ENCODE measurements at places on chromosomes 7 and 10.

DNA sequence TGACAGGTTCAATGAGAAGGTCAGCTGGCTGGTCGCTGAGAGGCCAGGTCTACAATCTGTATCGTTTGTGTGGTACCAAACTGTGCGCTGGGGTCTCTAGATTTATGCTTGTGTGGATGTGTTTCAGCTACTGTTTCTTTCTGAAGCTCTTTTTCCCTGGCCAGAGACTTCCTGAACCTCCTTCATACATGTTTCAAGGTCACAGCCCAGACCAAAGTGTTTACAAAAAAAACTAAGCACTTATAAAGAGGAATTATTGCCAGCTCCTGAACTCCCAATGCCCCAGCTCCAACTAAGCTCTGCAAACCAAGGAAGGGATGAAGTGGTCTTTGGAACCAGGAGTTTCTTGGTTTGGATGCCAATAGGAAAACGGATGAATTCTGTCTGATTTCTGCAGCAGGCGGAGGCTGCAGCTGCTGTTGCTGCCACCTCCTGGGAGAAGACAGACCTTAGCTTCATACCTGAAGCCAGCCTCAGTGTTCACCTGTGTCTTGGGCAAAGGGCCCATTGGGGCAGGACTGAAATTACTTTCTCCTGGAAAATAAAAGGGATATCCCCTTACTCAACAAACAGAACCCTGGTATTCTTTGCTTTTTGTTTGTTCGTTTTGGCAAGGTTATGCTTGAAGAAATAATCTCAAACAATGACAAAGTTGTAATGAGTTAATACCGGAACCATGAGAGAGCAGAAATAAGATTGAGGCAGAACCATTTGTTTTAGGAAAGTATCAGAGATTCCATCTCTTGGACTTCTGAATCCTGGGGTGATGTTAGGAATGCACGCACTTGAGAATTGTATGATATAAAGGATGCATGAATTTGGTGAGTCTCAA, 24.6 kb upstream of the MKLN1 start:
- DNase-seq = peak; percentile 32

GRCh38 chr10:102633848-102634247, 10.4 kb upstream of the TRIM8 start:
- no peak for DNase-seq

DNA sequence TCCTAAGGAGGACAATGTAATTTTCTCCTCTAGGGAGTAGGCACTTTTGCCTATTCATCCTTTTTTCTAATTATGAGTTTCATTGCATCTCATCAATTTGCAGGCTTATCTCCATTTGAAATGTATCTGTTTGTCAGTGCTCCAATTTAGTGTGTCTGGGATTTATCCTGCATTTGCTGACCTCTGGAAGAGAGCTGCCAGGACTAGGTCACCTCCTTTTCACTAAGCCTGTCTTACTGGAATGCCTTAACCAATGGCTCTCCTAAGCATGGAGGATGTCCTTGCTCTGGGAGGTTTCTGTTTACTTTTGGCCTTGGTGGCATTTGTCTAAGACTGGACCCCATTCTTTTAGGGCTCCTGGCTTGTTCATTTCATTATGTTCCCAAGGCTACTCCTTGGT, 261.5 kb downstream of the NEBL start:
- DNase-seq = no peak

DNA sequence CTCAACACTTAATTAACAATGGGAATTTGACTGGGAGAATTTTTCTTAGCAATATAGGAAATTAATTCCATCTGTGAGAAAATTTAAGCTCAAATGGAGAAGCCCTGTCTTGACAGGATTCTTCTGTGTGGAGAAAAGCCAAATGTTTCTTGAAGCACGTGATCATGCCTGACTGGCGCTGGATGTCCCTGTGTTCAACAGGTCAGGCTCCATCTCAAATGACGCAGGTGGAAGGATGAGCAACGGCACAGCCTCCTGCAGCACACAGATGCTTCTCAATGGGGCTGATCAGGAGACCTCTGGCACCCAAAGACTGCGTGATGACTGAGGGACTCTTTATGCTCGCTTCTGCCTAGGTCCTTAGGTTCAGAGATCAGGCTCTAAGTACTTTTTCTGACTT, 143.8 kb downstream of the RSU1 start:
- no peak for DNase-seq

DNA sequence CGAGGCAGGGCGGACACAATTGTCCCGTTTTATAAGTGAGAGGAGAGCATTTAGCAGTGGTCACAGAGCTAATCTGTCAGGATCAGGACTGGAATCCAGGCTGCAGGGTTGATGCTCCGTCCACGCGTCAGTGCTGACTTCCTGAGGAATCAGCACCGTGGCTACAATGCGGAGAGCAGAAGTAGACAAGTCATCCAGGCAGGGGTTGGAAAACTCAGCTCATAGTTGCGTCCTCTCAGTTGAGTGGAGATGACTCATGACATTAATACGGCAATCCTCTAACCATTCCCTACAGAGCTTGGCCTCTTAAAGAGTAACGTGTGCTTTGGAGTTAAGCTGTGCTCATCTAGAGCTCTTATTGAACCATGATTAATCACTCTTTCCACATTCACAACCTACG, 17.1 kb upstream of the HTR5A start:
- DNase-seq = no peak

DNA sequence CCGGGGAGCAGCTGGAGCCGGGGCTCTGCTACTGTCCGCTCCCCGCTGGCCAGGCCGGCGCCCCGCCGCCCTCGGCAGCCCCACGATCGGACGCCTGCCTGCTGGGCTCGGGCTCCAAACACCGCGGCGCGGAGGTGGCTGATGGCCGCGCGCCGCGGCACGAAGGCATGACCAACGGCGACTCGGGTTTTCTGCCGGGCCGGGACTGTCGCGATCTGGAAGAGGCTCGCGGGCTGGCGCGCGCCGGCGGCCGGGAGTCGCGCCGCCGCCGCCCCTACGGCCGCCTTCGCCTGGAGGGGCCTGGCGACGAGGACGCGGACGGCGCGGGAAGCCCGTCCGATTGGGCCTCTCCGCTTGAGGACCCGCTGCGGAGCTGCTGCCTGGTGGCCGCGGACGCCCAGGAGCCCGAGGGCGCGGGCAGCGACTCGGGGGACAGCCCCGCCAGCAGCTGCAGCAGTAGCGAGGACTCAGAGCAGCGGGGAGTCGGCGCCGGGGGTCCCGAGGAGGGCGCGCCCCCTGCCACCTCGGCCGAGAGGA, 570 bp downstream of the TBC1D12 start:
- no peak for DNase-seq

DNA sequence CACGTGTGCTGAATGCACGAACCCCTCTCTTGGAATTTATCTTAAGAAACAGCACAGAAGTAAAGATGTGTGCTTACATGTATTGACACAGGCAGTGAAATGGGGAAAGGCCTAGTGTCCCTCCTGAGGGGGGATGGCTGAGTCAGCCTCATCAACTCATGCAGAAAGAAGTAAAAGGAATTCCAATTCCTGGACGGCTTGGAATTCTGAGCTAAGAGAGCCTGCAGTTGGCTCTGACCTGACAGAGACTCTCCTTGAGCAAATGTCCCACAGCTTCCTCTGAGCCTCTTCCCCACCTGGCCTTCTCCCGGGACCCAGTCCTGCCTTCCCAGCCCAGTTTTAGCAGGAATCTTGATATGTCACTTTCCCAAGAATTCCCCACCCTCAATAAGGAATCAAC, 542.4 kb upstream of the ADARB2 start:
- DNase-seq = no peak

GRCh38 chr10:19785366-19785765, 30.9 kb upstream of the PLXDC2 start:
- DNase-seq = peak; percentile 13

GRCh38 chr10:73899423-73899822, 11.5 kb upstream of the PLAU start:
- DNase-seq = peak; percentile 96

DNA sequence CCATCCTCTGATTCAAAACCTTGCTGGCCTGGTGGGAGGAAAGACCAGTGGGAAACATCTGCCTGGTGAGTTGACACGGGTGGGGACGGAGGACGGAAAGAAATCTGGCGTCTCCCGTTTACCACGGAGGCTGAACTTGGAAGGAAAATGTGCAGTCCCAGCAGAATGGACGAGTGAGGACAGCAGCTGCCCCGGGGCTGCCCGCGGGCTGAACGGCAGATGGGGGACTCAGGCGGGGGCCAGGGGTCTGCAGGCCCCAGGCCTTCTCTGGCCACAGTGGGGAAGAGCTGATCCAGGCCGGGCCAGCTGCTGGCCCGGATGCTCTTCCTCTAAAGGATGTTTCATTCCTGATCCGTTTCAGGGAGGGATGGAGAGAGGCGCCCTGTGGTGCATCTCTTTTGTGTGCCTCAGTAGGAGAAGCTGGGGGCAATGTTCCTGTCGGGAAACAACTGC, 147.5 kb upstream of the CHST15 start:
- no peak for DNase-seq

- peak; percentile 7 for DNase-seq
Observed at GRCh38 chr10:64760371-64760770, 1239.2 kb downstream of the REEP3 start.

GRCh38 chr7:104903044-104903443, 111.0 kb upstream of the KMT2E start:
- peak; percentile 56 for DNase-seq

GRCh38 chr10:86592413-86592812, 61.9 kb upstream of the OPN4 start:
- DNase-seq = no peak
